ENCODE measurements at places on chromosomes 7 and 10.

DNA sequence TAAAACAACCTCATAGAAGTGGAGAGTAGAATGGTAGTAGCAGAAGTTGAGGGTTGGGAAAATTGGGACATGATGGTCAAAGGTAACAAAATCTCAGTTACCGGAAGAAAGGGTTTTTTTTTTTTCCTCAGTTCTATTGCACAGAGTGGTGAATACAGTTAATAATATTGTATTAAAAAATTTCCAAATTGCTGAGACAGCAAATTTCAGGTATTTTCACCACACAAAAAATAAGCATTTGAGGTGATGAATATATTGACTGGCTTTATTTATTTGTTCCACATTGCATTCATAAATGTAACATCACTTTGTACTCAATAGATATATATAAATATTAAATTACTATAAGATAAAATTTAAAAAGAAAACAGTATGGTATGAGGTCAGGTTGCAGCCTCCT lies 373.8 kb downstream of the ETV1 start:
- DNase-seq = no peak

GRCh38 chr7:114799628-114800028 lies 122.3 kb upstream of the MDFIC start:
- DNase-seq = no peak

GRCh38 chr10:61151059-61151458 lies 207.1 kb upstream of the RHOBTB1 start:
- DNase-seq = no peak

DNA sequence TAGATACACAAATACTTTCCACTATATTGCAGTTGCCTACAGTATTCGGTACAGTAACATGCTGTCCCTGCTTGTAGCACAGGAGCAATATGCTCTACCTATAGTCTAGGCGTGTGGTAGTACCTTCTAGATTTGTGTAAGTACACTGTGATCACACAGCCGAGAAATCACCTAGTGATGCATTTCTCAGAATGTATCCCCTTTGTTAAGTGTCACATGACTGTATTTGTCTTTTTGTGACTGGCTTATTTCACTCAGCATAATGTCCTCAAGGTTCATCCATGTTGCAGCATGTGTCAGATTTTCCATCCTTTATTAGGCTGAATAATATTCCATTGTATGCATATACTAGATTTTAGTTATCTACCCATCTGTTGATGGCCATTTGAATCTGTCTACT lies 61.9 kb downstream of the BTRC start:
- DNase-seq = no peak

DNA sequence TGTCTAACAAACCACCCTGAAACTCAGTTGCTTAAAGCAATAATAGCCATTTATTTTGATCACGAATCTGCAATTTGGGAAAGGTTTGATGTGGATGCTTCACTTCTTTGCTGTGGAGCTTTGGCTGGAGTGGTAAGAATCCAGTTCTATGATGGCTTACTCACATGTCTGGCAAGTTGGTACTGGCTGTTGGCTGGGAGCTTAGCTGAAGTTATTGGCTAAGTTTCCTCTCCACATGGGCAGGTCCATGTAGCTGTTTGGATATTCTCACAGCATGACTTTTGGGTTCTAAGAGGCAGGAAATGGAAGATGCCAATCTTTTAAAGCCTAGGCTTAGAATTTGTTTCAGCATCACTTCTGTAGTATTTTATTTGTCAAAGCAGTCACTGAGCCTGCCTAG lies 277.6 kb upstream of the NRP1 start:
- no peak for DNase-seq

GRCh38 chr10:14327527-14327926 lies 3.2 kb downstream of the FRMD4A start:
- DNase-seq = no peak

DNA sequence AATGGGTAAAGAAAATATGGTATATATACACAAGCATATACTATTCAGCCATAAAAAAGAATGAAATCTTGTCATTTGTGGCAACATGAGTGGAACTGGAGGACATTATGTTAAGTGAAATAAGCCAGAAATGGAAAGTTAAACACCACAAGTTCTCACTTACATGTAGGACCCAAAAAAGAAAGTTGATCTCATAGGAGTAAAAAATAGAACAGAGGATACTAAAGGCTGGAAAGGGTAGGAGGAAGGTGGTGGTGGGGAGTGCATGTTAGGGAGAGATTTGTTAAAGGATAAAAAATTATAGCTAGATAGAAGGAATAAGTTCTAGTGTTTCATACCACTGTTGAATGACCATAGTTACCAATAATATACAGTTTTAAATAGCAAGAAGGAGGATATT lies 48.4 kb downstream of the TBC1D12 start:
- DNase-seq = no peak

GRCh38 chr10:68156373-68157185 lies 47.3 kb downstream of the MYPN start:
- peak; percentile 36 for DNase-seq

DNA sequence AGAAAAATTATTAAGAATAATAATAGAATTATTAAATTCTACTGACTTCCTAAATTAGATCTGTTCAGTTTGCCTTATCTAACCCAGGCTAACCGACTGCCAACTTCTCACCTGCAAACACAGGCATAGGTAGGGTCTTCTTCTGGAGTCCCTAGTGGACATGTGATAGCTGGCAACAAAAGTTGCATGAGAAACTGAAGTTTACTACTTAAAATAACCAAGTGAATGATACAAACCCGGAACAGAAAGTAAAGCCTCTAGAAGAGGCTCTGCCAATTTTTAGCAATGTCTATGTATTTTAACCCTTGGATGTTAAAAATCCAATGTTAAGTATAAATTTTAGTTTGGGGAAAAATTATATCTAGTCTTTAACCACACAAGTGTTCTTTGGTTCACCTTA lies 37.6 kb downstream of the NDUFB2 start:
- DNase-seq = no peak

DNA sequence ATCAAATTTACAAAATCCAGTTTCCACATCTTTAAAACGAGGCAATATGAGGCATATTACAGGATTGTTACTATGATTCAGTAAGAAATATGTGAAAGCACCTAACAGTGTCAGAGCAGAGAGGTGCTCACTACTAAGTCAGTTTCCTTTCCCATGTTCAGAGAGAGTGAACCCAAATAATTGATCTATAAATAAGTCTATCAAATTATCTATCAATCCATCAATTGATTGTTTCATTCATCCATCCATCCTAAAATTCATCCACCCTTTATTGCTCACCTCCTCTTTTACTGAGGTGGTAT lies 340.8 kb downstream of the SUGCT start:
- no peak for DNase-seq

- no peak for DNase-seq
Measured at GRCh38 chr7:99720800-99721595, 14.0 kb downstream of the CYP3A7 start.

DNA sequence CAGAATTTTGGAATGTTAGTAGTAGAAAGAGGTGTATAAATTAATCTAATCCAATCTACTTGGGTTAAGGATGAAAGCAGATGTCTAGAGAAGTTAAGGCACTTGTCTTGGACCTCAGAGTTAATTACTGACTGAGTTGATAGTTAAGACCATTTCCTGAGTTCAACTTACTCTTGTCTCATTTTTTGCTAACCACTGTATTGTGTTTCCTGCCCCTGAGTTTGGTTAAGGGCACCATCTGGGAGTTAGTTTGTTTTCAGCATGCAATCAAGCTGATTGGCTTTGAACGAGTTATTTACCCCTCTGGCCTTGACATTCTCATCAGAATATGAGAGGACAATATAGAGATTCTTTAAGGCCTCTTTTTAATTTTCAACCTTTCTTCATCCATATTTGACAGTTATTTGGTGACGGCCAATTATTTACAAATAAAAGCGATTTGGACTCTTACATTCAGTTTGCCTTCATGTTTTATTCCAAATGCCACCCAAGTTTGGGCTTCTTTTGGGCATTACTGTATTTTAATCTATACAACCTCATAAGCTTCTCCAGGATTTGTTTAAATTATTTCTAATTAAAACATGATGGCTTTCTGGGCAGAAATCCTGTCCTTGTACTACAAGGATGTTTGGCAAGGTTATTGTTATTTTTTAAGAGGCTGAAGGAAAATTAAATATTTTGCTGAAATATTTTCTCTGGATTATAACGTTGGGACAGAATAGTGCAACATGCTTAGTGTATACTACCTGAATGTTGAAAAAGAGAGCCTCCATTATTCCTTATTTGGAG lies 225.0 kb downstream of the CACNB2 start:
- no peak for DNase-seq

DNA sequence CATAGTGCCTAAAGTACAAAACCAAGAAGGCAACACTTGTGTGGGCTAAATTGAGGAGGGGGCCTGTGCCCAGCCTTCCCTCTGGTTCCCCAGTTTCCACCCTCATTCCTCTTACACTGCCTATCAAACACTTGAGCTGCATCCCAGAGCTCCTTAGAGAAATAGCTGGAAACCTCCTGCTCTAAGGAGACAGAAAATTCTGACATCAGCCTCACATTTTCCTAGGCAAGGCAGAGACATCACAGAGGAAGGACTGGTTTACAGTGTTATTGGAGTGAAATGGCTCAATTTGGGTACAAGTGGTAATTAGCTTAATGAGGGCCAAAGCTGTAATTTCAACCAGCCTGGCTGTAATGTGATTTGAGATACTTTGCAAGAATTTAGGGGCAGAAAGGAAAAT lies 192.3 kb upstream of the AOAH start:
- no peak for DNase-seq

DNA sequence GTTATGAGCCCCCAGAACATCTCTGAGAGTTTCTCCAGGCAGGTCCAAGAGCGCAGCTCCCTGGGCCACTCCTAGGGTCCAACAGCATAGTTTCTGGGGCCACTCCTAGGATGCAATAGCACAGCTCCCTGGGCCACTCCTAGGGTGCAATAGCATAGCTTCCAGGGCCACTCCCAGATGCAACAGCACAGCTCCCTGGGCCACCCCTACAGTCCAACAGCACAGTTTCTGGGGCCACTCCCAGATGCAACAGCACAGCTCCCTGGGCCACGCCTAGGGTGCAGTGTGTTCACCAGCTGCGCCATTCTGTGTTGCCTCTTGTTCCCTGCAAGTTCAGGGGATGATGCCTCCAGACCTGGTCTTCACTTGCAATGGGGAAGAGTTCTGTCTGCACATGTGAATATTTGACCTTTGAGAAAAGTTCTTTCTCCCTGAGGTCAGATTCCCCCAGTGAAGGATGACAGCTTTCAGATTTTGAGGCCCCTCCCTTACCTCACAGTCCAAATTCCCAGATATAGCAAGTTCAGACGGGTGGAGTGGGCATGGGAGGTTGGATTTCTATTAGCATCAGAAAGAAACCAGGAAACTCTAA lies 43.0 kb upstream of the LEP start:
- DNase-seq = no peak

DNA sequence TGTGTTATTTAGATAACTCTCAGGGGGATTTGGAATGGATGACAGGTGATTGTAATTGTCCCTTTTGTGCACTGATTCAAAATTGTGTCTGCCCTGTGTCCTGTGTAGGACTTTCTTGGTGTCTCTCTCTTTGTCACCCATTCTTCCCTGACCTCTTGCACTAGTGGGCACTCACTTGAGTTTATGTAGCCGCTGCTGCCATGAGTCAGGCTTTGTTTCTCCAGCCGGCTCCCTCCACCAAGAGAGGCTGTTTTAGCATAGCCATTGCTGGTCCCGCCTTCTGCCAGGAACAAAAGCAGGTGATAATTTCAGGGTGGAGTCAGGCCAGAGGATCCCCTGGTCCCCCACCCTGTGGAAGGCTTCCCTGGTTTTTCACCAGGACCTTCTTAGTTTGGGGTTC lies 8.4 kb downstream of the COL17A1 start:
- DNase-seq = no peak

Data from stimulated activated CD4-positive, alpha-beta T cell treated with anti-CD3 and anti-CD28 coated beads, TNF-alpha, amount 100 ng/mL, for 24 hours (primary cell).